Endothelial cell of umbilical vein (primary cell): ENCODE measurements at places on chromosomes 4 and X. TPM values are rescaled to one million over a fixed set of nuclear protein-coding genes. Genes with fewer than 3 reads are reported as not detected.

Gene GLUD2
- 0.33 and 0.53 TPM in 2 replicates for total RNA-seq

Gene UGT2A1
- total RNA-seq: not detected in 2 replicates

Gene PLAC1
- total RNA-seq: 0.58 and 0.81 TPM in 2 replicates

Gene PRR32
- not detected in 2 replicates for total RNA-seq

Gene SPATA18
- 4.6 and 5.5 TPM in 2 replicates for total RNA-seq

Gene GPR50
- total RNA-seq: not detected in 2 replicates

Gene AFM
- not detected in 2 replicates for total RNA-seq

Gene LONRF3
- total RNA-seq: 7.9 and 13.3 TPM in 2 replicates

Gene RAB9B
- 0.23 and 0.55 TPM in 2 replicates for total RNA-seq
